ENCODE measurements at places on chromosomes 12 and 14. TPM values are rescaled to one million over a fixed set of nuclear protein-coding genes. Genes with fewer than 3 reads are reported as not detected.

C12orf56 gene
- total RNA-seq: 0.62 TPM

TMBIM6 gene
- 571 TPM for total RNA-seq

GPX2 gene
- not detected for total RNA-seq

BRMS1L gene
- 16.8 TPM for total RNA-seq

EPYC gene
- total RNA-seq: not detected

DPF3 gene
- total RNA-seq: 3.0 TPM

POTEM gene
- total RNA-seq: not detected

HOMEZ gene
- 21.7 TPM for total RNA-seq

PLBD1 gene
- total RNA-seq: 21.2 TPM

COQ5 gene
- 27.2 TPM for total RNA-seq

SIX4 gene
- 6.3 TPM for total RNA-seq

GRCh38 chr12:14772946-14773345 lies 30.3 kb downstream of the WBP11 start:
- no peaks in the 10 kb centered on the region for H3K36me3 ChIP-seq
- H3K4me1 ChIP-seq: peaks cover 40% of the 10 kb centered on the region
- H3K27me3 ChIP-seq: peaks cover 27% of the 10 kb centered on the region
- no peak for DNase-seq

DNA sequence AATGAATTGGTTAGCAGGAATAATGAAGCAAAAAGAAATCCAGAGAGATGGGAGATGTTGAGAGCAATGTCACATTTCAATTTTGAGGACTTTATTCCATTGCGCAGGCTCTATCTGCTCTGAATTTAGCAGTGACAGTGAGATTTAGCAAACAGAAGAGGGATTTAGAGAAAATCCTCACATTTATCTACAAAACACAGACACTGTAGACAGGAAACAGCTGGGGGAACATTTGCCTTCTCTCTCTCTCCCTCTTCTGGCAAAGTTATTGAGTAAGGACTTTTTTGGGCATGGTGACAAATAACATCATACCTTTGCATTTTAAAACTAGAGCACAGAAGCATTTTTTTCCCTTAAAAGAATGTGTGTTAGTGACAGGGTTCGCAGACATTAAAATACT lies at the start of gene IGF1:
TSS of gene IGF1 (minus strand) at position 158 of the 400 bp plus-strand sequence. CDS start 182 bp downstream, outside the sequence.
- peaks cover 5% of the 10 kb centered on the region for H3K4me1 ChIP-seq
- no peaks in the 10 kb centered on the region for H3K27me3 ChIP-seq
- peak within 1 kb of the TSS; percentile 13 for H3K27ac ChIP-seq
- no peak within 1 kb of the TSS for H3K4me3 ChIP-seq
- H3K36me3 ChIP-seq: no peaks in the 10 kb centered on the region

- no peak overlapping the region for H3K27ac ChIP-seq
- DNase-seq: no peak
- no peaks in the 10 kb centered on the region for H3K4me1 ChIP-seq
- H3K4me3 ChIP-seq: no peak overlapping the region
Measured at GRCh38 chr12:82473111-82473754, 114.9 kb downstream of the METTL25 start.

GRCh38 chr12:68951652-68952051 lies 18.7 kb upstream of the CPM start:
- peaks cover 20% of the 10 kb centered on the region for H3K4me1 ChIP-seq
- no peak overlapping the region for H3K4me3 ChIP-seq
- H3K27ac ChIP-seq: peak overlapping the region; percentile 62
- DNase-seq: peak; percentile 8
- peaks cover 9% of the 10 kb centered on the region for H3K36me3 ChIP-seq
- no peaks in the 10 kb centered on the region for H3K27me3 ChIP-seq

DNA sequence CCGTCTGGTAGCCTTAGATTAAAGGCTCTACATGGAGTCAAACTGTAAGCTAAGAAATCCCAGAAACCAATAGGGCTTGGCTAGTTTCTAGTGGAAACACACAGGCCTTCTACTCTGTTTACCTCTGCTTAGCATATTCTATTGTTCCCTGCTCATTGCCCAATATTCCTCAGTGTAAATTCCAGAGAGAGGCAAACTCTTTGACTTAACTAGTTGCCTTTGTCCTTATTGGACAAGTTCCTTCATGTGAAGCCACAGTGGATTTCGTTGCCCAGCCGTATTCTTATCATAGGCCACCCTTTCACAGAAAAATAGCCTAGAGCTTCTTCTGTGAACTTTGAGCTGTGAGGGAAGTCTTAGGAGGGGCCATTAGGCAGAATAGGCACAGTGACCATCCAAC lies 186.1 kb downstream of the PLCZ1 start:
- H3K27ac ChIP-seq: no peak overlapping the region
- H3K4me3 ChIP-seq: no peak overlapping the region
- peaks cover 4% of the 10 kb centered on the region for H3K4me1 ChIP-seq
- no peaks in the 10 kb centered on the region for H3K27me3 ChIP-seq
- DNase-seq: no peak

DNA sequence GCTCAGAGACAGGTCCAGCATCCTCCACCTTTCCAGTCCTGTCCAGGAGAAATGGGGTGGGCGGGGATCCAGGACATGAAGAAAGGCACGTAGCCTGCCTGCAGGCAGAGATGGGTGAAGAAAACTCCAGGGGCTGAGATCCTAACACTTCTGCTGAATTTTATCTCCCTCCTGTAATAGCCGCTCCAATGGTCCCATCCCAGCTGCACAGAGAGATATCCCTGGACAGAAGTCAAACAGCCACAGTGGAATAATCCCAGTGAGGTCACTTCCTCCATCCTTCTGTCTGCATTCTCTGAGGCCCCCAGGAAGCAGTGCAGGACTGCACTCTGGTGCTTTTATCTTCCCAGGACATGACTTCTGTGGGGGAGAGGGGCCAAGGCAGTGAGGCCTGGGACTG lies 26.3 kb downstream of the KRT18 start:
- H3K4me3 ChIP-seq: no peak overlapping the region
- DNase-seq: no peak
- no peak overlapping the region for H3K27ac ChIP-seq
- no peaks in the 10 kb centered on the region for H3K36me3 ChIP-seq
- peaks cover 21% of the 10 kb centered on the region for H3K4me1 ChIP-seq

GRCh38 chr12:69916544-69917235 lies 91.7 kb downstream of the MYRFL start:
- DNase-seq: no peak
- H3K4me1 ChIP-seq: peaks cover 2% of the 10 kb centered on the region
- H3K27me3 ChIP-seq: no peaks in the 10 kb centered on the region
- H3K36me3 ChIP-seq: peaks cover 4% of the 10 kb centered on the region
- no peak overlapping the region for H3K4me3 ChIP-seq

DNA sequence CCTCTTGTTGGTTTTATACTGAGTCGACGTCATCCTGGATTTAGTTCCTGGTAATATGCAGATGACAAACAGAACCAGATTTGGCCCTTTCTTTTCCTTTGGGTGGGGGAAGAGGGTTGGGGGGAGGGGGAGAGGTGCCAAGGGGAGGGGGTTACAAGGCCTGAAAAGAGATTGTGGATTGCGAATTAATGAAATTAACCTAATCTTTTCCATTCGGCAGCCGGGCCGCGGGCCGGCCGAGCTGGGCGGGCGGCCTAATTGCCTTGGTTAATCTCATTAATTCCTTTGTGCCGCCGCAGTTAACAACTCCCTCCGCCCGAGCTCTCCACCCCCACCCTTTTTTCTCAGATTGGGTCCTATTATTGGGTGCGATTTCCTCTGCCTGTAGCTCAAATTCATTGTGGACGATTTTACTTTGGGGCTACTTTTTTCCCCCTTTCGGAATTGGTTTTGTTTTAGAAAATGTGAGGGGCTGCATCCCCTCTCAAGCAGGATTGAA lies 387 bp upstream of the GSC start:
- peak overlapping the region; percentile 71 for H3K4me3 ChIP-seq
- H3K4me1 ChIP-seq: peaks cover 28% of the 10 kb centered on the region
- no peak overlapping the region for H3K27ac ChIP-seq
- H3K27me3 ChIP-seq: peaks cover 36% of the 10 kb centered on the region

DNA sequence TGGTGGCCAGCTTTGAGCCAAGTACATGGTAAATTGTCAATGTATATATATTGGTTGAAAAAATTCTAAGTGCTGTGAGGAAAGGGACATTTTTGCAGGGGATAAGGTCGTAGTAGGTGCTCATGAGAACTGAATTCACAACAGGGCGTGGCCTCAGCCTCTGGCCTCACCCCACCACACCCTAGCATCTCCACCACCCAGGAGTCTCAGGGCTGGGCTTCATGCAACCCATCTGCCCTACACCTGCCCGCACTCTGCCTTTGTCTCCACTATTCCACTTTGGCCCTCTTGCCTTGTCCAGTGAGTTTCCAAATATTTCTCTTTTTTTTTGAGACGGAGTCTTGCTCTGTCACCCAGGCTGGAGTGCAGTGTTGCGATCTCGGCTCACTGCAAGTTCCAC lies 22.1 kb upstream of the AQP2 start:
- peaks cover 1% of the 10 kb centered on the region for H3K27me3 ChIP-seq
- DNase-seq: no peak
- H3K36me3 ChIP-seq: no peaks in the 10 kb centered on the region
- no peaks in the 10 kb centered on the region for H3K4me1 ChIP-seq

GRCh38 chr12:117485984-117486839 lies 124.8 kb upstream of the NOS1 start:
- no peak overlapping the region for H3K4me3 ChIP-seq
- no peak overlapping the region for H3K27ac ChIP-seq
- DNase-seq: no peak
- no peaks in the 10 kb centered on the region for H3K4me1 ChIP-seq
- H3K36me3 ChIP-seq: no peaks in the 10 kb centered on the region
- H3K27me3 ChIP-seq: no peaks in the 10 kb centered on the region

DNA sequence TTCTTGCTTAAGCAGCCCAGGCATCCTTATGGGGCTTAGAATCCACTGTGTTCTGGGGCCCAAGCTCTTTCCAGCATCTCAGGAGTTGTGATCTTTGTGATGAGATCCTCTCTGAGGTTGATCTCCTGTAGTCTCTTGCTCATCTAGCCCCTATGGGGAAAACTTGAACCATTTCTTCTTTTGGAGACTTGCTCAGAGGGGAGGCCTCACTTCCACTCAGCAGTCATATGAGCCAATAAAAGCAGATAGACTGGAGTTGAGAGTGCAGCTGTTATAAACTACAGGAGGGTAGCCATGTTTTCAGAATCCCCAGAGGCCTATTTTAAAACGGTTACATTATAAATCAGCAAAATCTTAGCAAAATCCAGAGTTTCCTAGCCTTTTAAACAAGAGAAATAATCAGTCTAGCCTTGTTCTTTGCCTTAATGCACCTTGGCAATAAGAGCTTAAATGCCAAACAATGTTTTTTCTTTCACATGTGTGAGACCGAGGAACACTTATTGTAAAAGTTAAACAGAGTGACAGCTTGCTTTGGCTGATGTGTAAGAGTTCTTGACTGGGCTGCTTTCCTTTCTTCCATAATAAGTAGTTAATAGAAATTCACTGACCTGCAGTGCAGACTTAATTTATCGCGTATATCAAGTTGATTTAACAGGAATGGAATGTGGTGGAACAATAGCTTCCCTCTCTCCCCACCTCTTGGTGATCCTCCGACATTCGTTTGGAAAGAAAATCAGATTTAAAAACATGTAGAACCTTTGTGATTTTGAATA lies 168.3 kb downstream of the NEDD1 start:
- H3K27ac ChIP-seq: no peak overlapping the region
- no peaks in the 10 kb centered on the region for H3K27me3 ChIP-seq
- DNase-seq: no peak
- no peaks in the 10 kb centered on the region for H3K36me3 ChIP-seq
- H3K4me1 ChIP-seq: no peaks in the 10 kb centered on the region

GRCh38 chr14:34715127-34715863 lies 902 bp upstream of the CFL2 start:
- DNase-seq: no peak
- peaks cover 5% of the 10 kb centered on the region for H3K27me3 ChIP-seq
- H3K36me3 ChIP-seq: no peaks in the 10 kb centered on the region
- peak overlapping the region; percentile 89 for H3K4me3 ChIP-seq
- H3K27ac ChIP-seq: peak overlapping the region; percentile 71

- H3K4me1 ChIP-seq: peaks cover 15% of the 10 kb centered on the region
- no peak for DNase-seq
- no peak overlapping the region for H3K27ac ChIP-seq
- H3K36me3 ChIP-seq: no peaks in the 10 kb centered on the region
Measured at GRCh38 chr14:96130391-96130790, 74.2 kb upstream of the BDKRB2 start.

GRCh38 chr14:46054526-46054925 lies 597.1 kb downstream of the RPL10L start:
- H3K27me3 ChIP-seq: no peaks in the 10 kb centered on the region
- H3K4me1 ChIP-seq: no peaks in the 10 kb centered on the region

GRCh38 chr14:74478996-74479635 lies 14.0 kb downstream of the NPC2 start:
- H3K36me3 ChIP-seq: peaks cover 18% of the 10 kb centered on the region
- H3K4me1 ChIP-seq: peaks cover 13% of the 10 kb centered on the region
- peak; percentile 44 for DNase-seq
- H3K4me3 ChIP-seq: no peak overlapping the region
- H3K27me3 ChIP-seq: no peaks in the 10 kb centered on the region
- peak overlapping the region; percentile 11 for H3K27ac ChIP-seq

- no peak overlapping the region for H3K4me3 ChIP-seq
- peaks cover 38% of the 10 kb centered on the region for H3K27me3 ChIP-seq
- no peak for DNase-seq
- peak overlapping the region; percentile 70 for H3K27ac ChIP-seq
- H3K36me3 ChIP-seq: peaks cover 12% of the 10 kb centered on the region
- peaks cover 2% of the 10 kb centered on the region for H3K4me1 ChIP-seq
Measured at GRCh38 chr12:49332441-49332861, 4.5 kb downstream of the C1QL4 start.

DNA sequence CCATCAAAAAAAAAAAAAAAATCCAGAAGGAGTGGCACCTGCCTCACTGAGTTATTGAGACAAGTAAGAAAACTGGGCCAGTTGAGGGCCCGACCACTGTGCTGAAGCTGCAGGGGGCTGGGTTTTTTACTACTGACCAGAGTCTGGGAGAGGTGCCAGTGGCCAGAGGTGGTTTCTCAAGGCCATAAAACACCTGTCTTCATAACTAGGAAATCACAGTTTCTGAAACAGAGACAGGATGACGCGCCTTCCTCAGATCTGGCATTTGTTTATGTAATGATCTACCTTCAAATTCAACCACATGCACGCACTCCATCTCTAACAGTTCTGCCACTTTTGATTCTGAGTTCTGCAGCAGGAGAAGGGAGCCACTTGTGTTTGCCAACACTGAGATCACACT lies 12.7 kb downstream of the TSPAN11 start:
- no peak overlapping the region for H3K27ac ChIP-seq
- H3K4me1 ChIP-seq: peaks cover 5% of the 10 kb centered on the region
- DNase-seq: no peak
- H3K27me3 ChIP-seq: peaks cover 4% of the 10 kb centered on the region
- H3K36me3 ChIP-seq: no peaks in the 10 kb centered on the region

DNA sequence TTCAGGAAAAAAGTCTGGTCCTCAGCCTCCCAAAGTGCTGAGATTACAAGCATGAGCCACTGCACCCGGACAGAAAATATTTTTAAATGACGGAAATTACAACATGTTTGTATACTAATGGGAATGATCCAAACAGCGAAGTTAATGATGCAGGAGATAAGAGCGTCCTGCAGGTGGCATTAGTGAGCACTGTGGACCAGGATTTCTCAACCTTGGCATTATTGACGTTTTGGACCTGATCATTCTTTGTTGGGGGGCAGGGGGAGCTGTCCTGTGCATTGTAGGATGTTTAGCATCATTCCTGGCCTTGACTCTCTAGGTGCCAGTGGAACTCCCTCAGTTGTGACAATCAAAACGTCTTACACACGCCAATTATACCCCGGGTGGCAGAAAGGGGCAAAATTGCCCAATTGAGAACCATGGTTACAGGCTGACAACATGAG lies 34.1 kb downstream of the SCFD1 start:
- no peak overlapping the region for H3K4me3 ChIP-seq
- peaks cover 7% of the 10 kb centered on the region for H3K36me3 ChIP-seq
- H3K27me3 ChIP-seq: no peaks in the 10 kb centered on the region
- H3K27ac ChIP-seq: no peak overlapping the region
- peak; percentile 54 for DNase-seq
- no peaks in the 10 kb centered on the region for H3K4me1 ChIP-seq

Measured in endothelial cell (in vitro differentiated cells).